ENCODE measurements at places on chromosomes 2 and 18.

DNA sequence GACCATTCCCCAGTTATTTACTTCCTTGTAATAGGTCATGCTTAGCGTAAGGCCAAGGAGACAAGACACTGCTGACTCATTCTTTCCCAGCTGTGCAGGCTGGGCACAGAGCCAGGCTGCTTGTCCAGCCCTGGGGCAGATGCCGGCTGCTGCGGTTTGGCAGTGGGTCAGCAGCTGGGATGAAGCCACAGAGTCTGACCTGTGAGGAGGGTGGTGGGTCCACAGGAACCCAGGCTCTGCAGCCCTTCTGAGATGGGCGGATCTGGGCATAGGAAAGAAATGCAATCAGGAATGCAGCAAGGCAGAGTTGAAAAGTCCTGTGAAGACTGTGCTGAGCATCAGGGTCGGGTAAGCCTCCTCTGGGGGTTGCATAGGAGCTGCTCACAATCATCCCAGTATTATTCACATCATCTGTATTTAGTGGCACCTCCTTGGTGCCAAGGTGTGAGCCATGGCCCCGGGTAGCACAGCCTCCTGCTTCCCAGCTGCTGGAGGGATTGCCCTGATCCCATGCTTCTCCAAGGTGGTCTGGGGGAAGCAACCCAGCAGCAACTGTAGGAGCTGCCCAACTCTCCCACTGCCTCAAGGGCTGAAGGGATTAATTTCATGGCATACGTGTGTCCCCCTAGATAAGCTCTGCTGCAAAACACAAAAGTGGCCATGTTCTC, 139.0 kb downstream of the DDX1 start:
- DNase-seq = peak; percentile 8

GRCh38 chr18:46821856-46822711, 65.2 kb upstream of the ST8SIA5 start:
- no peak for DNase-seq

GRCh38 chr2:23330214-23330613, 54.8 kb upstream of the KLHL29 start:
- no peak for DNase-seq

DNA sequence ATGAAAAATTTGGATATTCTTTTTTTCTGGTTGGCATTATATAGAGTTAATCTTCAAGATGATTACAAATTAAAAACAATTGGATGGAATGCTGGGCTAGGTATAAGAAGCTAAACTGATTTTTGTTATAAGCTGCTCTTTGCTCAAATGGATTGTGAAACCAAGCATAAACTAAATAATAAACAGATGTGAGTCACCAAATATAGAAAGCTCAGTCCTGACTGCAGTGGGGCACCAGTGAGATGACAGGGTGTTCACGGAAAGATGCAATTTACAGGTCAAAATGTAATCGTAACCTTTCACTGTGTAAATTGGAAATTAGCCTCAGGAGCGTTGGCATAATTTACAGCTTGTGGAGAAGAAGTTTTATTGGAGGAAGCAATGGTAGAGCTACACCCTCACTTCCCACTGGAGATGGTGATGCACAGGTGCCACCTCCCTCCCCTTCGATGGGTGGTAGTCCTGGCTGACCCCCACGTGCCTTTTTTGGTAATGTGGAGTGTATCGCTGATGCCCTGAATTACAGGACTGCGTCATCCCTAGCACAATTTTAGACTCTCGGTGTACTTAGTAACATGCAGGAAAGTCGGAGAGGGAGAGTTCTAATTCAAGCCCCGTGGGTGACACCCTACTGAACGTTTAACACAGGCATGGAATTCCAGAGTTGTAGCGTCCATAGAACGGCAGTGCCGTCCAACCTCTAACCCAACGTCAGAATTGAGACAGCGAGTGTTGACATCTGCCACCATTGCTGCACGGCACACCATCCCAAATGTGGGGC, 73.9 kb upstream of the NFATC1 start:
- no peak for DNase-seq

DNA sequence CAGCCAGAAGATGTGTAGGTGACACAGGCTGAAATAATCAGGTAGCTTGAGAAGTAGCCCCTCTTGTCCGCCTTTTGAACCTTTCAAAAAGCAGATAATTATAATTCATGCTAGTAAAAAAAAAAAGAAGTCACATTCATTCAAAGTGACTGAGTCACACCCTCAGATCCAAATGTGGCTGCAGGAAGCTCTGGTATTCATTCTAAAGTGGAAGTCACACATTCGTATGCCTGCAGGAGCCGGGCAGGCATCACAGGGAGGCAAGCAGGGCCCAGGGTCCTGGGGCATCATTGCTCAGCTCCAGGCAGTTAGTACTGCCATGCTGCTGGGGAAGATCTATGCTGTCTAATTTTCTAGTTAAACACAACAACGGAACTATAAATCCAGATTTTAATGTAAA, 21.7 kb upstream of the RAB11FIP5 start:
- no peak for DNase-seq

- DNase-seq = no peak
Measured at GRCh38 chr2:150136401-150136800, 351.1 kb downstream of the RND3 start.

DNA sequence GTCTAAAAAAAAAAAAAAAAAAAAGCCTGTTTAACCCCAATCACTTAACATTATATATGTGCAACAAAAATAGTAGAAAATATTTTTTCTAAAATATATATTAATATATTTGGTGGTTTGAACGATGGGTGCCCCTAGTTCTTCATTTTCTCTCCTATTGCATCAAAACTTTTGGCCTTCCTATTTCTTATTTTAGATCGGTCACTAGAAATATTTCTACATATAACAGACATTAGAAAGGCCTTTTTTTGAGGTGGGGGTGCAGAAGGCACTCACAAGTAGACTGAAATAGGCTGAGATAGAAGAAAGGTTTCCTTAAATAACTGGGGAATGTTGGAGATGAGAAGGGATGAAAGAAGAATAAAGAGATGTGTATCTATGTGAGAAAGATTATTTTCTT, 49.3 kb upstream of the AP1S3 start:
- DNase-seq = no peak

DNA sequence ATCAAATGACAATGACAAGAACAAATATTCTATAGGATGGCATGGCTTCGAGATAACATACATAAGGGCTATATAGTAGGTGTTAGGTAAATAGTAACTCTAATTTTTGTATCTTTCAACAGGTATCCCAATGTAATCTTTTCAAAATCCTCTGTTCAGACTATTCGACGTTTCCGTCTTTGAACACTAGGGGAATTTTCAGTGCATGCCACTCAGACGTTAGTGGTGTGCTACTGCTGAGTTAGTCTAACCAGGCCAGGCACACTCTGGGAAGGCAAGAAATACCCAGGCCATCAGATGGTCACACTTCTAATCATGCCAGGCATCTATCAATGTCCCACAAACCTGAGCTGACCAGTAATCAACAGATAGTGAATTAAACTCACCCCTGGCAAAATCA, 14.6 kb upstream of the CREG2 start:
- DNase-seq = no peak

GRCh38 chr18:41617647-41618046, 337.4 kb upstream of the PIK3C3 start:
- DNase-seq = no peak

Measured in NCI-H1092 (cell line).